ENCODE measurements at places on chromosomes 1 and 21.

DNA sequence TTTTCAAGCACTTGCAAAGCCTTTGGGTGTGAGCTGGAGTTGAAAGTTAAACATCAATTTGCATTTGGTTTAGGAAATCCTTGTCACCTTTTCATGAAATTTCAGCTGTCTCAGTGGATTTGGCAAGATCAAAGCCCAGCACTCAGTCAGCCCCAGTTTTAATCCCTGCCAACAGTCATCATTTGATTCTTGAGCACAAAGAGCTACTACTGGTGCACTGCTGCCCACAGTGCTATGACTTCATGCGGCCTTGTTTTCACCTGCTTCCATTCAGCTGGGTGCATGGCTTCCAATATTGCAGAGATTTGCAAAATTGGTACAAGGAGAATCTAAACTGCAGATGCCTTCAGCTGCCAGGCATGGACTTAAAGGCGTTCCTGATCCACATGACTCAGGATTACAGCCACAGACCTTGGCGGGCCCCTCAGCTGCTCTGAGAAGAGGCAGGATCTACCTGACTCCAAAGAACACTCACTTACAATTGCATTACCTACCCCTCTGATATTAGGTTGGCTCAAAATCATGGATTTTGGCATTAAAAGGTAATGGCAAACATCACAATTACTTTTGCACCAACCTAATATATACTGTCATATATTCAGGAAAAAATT lies 259.1 kb downstream of the DSCAM start:
- DNase-seq, result no peak

DNA sequence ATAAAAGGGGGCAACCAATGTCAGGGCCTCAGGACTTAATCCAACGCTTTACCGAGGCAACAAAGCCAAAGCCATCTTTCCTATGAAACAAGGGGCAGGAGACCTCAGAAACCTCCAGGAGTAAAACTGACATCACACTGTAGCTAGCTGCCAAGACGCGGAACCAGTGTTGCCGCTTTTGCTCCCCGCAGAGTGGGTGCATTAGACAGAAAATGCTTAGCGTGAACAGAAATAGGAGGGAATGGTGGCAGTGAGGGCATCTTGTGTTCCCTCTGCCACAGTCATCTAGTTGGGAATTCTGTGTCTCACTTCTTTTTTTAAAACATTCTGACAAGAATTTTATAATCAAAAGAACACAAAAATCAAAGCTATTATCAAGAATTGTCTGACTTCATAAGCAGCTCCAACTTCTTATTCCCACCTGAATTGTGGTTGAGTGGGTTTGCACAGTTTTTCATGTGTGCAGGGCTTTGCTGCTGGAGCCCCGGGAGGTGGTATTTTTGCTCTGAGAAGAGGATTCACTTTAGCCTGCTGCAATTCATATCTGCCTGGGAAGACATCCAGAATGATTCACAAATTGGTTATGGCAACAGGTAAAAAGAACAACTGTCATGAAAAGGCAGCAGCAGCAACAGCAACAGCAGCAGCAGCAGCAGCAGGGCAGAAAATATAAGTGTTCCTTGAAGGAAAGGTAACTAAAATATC lies 82.2 kb upstream of the DIRAS3 start:
- DNase-seq, result no peak

DNA sequence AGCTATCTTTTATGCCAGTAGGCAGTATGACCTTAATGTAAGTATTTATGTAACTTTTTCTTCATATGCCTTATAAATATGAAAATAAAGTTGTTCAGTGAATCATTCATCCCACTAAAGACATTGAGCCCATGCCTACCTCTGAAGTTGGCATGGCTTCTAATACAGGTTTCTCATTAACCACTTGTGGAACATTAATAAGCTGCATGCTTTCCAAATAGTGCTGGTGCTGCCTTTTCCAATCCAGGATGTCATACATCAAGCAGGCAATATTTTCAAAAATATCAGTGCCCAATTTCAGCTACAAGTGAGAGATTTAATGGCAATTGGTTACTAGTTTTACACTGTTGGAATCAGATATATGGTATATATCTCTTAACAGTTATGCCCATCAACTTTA lies 92.0 kb downstream of the SPAG17 start:
- no peak for DNase-seq

DNA sequence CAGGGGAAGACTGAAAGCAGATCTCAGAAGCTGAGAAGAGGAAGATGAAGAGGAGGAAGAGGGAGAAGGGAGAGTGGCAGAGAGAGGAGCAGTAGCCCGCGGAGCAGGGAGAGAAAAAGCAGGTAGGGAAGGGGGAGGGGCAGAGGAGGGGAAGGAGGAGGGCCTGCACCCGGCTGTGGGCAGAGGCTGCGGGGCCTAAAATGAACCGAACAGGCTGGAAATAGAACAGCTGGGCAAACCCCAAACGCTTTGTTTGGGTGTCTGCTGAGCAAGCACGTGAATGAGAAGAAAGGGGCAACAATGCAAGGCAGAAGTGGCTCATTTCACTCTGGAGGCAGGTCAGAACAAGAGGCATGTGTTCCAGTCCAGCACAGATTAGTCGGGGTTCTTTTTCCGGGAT lies 33.5 kb downstream of the KCNC4 start:
- no peak for DNase-seq

- no peak for DNase-seq
Observed at GRCh38 chr1:107298526-107298925, 157.7 kb downstream of the NTNG1 start.

DNA sequence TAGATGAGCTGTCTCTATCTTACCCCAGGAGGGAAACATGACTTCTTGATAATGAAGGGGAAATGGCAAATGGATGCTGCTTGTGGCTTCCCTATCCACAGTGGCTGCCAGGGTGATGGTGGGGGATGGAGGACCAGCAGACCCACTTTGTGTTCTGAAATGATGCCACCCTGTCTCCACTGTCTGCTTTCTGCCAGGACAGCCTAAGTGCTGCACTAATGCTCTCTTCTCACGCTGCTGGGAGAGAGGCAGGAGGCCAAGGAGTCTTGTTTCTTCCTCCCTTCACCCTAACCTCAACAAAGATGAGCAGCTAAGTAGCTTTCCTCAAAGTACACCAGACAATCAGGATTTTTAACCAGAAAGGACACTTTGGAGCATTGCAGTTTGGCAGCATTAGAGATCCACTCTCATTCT lies 36.6 kb downstream of the XCL1 start:
- DNase-seq, result no peak

- peak; percentile 84 for DNase-seq
Observed at GRCh38 chr1:23619299-23620188, 60.2 kb upstream of the ID3 start.

- no peak for DNase-seq
Observed at GRCh38 chr1:119364640-119365039, 3.9 kb upstream of the HAO2 start.

- peak; percentile 82 for DNase-seq
Observed at GRCh38 chr1:1305300-1306069, 2.2 kb downstream of the ACAP3 start.

DNA sequence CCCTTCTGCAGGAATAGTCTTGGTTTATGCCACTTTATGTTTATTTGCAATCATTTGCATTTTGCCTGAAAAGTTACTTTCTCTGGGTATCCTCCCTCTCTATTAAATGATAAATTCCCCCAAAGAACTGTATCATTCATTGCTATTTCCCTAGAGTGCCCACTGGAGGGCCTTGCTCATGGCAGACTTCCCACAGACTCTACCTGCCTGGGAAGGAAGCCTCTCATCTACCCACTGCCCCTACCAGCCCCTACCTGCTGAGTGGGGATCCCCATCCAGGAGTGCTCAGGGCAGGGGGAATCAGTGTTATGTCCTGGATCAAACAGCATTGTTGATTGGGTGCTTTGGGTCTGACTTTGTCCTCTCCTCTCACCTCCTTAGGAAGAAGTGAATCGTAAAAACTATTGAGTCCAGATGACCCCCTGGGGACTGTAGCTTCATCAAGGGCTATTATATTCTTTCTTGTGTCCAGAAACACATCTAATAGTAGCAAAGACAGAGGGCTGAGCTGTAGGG lies 6.8 kb upstream of the LRRN2 start:
- DNase-seq, result no peak

GRCh38 chr1:59410457-59410856 lies 113.6 kb downstream of the FGGY start:
- no peak for DNase-seq

DNA sequence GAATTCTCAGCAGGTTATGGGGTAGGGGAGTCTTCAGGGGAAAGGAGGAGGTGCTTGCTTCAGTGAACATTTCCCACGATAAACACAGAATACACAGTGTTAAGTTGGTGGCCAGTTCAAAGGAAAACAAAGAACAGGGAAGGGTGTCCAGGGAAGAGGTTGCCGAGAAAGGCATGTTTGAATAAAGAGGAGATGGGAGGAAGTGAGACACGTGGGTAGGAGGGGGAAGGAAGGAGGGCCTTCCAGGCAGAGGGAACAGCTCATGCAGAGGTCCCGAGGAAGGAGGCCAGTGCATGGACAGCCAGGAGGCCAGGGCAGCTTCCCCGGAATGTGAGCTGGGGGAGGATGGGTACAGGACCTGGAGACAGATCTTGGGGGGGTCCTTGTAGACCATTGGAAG lies 130.3 kb upstream of the TMEM51 start:
- DNase-seq, result no peak

DNA sequence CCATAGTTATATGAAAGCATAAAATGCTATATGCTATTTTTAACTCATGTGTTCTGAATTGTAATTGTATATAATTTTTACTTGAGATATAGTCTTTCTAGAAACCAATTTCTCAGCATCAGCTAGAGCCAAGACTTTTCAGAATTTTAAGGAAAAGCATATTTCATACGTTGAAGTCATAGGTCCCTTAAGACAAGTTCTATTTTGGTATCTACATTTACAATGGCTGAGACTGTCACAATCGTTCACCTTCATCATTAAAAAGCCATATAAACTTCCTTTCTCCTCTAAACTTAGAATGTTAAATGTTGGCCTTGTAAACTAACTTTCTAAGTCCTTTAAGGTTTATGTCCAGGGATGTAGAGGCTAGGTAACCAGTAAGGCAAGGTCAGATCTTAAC lies 104.1 kb downstream of the LRRC40 start:
- DNase-seq, result no peak

DNA sequence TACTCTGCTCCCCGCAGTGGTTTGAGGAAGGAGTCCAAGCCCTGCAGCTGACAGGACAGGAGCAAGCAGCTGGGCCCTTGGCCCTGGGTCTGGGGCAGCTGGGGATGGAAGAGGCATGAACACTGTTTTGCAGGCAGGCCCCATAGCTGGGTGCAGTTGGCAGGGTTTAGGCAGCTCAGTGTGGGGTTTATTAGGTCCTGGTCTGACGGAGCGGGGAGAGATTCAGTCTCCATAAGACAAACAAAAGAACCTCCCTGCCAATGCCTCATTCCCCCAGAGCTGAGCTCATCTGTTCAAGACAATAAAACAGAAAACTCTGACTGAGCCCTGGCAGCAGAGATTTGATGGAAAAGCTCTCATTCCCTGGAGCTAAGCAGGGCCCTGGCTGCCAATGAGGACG lies 37.3 kb downstream of the OLFML2B start:
- DNase-seq, result no peak

DNA sequence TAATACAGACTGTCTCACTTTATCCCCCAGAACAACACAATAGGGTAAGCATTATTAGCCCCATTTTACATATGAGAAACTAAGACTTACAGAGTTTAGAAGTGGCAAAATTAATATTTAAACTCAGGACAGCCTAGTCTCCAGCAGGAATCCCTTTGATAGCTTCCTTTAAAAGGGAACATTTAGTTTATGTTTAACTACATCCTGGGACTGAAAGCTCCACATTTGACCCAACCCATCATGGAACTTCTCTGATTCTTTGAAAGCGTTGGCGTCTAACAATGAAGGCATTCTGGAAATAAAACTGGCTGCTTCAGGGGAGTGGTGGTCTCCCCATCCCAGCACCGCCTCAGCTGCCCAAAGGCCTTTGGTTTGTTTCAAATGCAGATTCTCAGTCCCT lies 250.6 kb upstream of the NFIA start:
- DNase-seq, result no peak

DNA sequence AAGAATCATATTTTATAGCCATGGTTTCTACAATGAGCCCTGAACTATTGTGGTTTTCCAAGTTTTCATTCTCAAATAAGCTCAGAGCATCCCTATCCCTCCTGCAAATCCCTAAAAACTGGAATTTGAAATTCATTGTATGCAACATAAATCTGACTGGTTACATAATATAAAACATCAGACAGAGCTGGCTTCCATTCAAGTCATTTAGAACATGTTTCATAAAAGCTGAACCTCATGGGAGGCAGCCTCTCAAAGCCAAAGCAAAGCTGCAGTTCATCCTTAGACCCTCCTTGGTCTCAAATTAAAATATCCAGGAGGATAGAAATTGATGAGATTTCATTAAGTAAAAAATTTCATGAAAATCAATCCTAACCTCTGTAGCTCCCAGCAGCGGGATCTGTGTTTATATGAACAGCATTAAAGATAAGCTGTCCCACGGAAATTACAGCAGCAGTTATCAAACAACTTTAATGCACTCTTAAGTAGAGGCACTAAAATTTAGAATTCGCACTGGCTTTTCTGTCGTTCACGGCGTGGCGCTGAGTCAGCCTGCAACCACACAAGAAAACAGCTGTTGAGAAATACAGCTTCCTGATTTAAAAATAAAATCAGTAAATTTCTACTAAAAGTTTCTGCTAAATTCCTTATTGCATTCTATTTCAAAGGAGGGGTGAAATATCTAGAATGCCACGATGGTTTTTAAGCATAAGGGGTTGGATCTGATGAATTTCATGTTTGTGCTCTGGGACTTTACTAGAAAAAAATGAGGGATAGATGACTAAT lies 99.9 kb upstream of the TIAM1 start:
- DNase-seq, result no peak

DNA sequence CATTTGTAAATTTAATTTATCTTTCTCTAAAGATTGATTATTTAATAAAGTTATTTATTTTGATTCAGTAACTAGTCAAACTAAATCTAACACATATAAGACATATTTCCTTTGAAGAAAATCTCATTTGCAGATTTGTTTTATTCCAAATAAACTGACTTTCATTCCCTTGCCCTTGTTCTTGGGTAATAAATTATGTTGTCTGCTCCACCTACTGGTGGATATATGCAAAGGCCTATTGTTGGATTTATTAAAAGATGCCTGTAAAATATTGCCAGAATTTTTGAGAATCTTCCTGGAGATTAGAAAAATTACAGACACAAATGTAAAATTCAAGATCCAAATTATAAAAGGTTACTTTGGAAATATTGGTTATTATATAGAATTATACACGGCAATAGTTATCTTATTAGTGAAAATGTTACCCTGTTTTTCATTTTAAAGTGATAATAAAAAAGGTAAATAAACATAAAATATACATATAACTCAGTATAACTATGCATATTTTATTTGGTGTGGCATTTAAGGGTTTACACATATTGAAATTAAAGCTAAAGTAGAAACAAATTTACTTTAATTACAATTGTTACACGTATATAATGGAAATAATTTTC lies 116.1 kb downstream of the SPATA17 start:
- DNase-seq, result no peak

DNA sequence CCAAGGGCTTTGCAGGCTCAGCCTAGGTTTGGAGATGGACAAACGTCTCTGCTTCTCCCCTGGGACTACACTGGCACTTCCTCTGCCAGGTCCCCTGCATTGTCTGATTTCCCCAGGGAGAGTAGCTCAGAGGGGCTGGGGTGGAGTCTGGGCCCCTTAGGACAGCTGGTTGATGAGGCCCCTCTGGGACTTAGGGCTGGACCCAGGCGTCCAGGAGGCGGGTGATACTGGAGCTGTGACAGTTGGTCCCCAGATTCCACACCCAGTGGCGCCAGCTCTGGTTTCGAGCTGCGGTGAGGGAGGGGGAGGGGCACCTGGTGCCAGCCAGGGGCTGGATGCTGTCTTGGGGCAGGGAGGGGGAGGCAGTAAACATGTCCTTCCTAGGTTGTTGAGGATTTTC lies 7.4 kb upstream of the MEX3A start:
- no peak for DNase-seq

- no peak for DNase-seq
Observed at GRCh38 chr1:85396194-85396593, 68.8 kb downstream of the DDAH1 start.
